Activated CD8-positive, alpha-beta memory T cell treated with anti-CD3 and anti-CD28 coated beads, Interleukin-2, amount 50 U/mL, for 48 hours (primary cell): ENCODE measurements at places on chromosomes 16 and 17.

DNA sequence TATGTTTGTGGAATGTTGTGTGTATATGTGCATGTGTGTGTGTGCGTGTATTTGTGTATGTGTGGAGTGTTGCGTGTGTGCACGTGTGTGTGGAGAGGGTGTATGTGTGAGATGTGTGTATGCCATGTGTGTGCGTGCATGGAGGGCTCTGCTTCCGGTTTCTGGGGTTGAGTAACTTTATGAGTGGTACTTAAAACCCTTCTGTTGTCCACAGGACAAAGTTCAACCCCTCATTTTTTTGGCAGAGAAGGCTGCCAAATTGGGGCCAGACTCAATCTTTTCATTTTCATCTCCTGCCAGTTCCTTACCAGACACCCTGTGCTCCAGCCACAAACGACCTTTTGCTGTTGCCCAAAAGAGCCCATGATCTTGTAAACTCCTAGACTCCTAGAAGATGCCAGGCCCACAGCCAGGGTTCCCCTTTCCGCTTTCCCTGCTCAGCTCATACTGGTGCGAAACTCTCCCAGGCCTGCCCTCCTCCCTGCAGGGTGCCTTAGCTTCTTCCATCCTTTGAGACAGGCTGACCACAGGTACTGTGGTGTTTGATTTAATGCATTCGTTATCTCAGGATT is 100.2 kb downstream of the CMIP start:
- DNase-seq: no peak

GRCh38 chr17:8161289-8162232 is 1.2 kb downstream of the VAMP2 start:
- DNase-seq: no peak

DNA sequence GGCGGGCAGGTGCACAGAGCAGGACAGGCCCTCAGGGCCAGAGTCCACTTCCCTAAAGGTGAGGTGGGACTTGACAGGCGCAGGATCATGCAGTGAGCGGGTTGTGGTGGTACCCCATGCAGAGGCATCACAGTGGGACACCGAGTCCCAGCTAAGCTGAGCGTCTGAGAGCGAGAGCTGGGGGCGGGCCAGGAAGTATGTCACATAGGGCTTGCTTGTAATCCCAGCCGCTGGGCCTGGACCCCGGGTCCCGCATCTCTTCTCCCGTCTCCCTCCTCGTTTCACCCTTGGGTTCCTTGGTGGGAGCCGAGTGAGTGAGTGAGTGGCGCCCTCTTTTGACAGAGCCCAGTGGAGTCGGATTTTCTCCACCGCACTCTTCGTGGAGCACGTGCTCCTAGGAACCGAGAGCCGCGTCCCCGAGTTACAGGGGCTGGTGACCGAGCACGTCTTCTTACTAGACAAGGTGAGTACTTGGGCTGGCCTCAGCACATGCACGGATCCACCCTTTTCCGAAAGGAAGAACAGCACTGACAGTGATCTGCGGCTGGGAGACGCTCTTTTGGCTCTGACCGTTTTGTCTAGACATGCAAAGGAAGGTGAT is 50.8 kb upstream of the ENDOV start:
- DNase-seq: no peak

GRCh38 chr17:29163563-29163962 is 16.6 kb downstream of the MYO18A start:
- DNase-seq: no peak

DNA sequence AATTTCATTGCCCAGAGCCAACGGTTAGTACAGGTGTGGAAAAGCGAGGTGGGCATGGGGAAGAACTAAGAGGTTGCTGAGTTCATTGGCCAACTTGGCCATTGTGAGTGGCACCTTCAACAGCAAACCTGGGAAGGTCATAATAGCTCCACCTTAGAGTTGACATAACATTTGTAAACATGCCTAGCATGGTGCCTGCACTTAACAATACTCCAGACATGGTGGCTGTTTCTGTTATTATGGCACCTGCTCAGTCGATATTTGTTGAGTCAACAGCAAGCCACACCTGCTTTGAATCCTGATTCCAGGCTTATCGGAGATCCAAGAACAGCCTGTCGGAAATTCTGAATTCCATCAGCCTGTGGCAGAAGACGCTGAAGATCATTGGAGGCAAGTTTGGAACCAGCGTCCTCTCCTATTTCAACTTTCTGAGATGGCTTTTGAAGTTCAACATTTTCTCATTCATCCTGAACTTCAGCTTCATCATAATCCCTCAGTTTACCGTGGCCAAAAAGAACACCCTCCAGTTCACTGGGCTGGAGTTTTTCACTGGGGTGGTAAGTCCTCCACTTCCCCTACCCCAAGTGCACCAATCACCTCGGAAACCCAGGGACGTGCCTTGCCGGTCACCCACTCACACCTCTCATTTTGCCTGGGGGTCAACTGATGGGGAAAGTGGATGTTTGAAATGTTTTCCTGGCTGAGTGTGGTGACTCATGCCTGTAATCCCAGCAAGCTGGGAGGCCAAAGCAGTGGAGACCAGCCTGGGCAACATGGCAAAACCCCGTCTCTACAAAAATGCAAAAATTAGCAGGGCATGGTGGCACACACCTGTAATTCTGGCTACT is 46.0 kb downstream of the TMC5 start:
- no peak for DNase-seq

DNA sequence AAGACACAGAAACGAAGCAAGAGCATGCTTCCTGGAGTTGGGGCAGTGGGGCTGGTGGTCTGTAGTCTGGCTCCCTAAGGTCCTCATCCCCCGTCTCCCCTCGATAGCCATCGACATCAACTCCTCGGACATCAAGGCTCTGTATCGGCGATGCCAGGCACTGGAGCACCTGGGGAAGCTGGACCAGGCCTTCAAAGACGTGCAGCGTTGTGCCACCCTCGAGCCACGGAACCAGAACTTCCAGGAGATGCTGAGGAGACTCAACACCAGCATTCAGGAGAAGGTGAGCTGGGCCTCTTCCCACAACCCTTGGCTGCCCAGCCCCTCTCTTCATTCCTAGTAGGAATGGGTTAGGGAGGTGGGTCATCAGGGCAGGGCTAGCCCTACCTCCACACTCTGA is 2.3 kb downstream of the UNC45B start:
- no peak for DNase-seq

- no peak for DNase-seq
Observed at GRCh38 chr16:73878611-73879010, 418.0 kb upstream of the PSMD7 start.

DNA sequence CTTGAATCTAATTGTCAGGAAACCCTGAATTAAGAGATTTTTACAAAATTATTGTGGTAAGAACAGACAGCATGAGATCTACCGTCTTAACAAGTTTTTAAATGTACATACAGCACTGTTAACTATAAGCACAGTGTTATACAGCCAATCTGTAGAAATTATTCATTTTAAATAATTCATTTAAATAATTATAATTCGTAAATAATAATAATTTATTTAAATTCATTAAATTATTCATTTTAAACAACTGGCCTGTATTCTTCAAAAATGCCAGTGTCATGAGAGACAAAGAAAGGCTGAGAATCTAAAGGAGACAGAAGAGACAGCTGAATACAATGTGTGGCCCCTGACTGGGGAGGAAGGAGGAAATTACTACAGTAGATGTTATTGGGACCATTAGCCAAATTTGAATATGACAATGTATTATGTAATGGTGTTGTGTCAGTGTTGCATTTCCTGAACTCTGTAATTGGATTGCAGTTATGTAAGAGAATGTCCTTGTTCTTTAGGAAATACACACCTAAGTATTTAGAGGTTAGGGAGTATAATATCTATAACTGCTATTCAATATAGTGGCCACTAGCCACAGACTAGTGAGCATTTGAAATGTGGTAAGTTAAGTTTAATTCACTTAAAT is 2.3 kb downstream of the RSAD1 start:
- DNase-seq: no peak

DNA sequence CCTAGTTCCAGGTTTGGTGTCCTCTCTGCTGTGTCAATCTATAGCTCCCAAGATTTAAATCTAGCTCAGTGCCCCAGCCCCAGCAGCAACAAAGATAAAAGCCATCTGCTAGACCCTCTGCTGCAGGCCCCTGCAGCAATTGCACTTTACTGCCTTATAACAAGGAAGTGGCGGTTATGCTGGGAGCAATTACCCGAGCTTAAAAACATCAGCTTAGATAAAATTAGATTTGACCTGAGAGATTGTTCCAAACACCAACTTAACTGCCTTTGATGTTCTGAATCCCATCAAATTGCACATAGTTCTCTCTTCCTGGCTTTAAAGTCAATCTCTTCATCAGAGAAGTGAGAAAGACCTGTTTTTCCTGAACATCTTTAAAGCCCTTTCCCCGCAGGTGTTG is 62.4 kb upstream of the SHISA6 start:
- no peak for DNase-seq

- DNase-seq: no peak
Observed at GRCh38 chr16:80120899-80121521, 419.8 kb upstream of the DYNLRB2 start.

DNA sequence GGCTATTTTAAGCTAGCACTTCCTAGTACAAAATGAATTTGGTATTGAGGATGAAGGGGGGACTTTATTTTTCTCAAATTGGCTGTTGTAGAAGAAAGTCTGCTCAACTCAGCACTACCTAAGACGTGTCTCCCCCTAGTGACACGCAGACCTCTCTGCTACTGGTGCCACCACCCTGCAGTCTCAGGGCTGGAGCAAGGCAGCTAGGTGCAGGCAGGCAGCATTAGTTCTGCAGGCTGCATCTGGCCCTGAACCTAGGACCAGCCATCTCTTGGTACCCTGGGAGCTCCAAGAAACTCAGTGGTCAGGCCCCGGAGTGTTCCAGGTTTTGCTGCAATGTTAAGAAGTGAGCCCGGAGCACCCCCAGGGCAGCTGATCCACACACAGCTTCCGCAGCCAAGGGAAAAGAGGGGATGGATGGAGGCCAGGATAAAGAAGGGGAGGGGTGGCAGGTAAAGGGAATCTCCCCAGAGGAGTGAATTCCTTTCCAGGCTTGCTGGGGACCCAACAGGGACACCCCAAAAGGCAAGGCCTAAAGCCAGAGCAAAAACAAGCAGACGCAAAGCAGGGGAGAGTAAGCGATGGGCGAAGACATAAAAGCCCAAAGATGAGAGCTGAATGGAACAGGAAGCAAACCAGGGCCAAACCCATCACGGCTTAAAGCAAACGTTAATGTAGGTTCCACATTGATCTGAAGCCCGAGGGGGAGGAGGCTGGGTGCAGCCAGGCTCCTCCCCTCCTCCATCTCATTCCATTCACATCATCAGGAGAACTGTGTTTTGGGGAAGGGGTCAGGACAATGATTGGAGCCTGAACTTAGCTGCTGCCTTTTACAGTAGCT is 200.5 kb downstream of the ZFHX3 start:
- DNase-seq: no peak

DNA sequence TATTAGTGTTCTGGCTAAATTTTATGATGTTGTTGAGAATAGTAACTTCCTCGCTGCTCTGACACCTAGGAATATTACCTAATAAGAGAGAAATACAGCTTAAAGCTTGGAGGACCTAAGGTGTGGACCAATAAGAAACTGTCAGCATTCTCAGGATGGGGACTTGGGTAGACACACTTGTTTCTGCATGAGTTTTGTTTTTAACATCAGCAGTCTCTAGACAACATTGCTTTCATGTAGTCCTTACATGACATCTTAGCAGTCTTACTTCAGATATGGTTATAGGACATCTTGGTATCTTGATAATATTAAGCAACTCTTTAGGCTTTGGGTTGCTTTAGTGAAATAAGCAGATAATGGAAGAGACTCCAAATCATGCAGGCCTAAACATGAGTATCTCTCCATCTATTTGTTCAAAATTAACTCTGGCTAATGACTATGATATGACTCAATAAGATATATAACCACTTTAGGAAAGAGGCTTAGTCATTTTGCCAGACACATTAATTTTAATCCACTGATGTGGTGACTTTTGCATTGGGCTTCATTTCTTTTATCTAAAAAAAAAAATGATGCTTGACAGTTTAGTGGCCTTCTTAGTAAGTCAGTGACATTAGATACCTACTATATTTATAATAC is 84.5 kb downstream of the WNT3 start:
- no peak for DNase-seq

- no peak for DNase-seq
Observed at GRCh38 chr17:53996890-53997289, 174.2 kb downstream of the KIF2B start.

DNA sequence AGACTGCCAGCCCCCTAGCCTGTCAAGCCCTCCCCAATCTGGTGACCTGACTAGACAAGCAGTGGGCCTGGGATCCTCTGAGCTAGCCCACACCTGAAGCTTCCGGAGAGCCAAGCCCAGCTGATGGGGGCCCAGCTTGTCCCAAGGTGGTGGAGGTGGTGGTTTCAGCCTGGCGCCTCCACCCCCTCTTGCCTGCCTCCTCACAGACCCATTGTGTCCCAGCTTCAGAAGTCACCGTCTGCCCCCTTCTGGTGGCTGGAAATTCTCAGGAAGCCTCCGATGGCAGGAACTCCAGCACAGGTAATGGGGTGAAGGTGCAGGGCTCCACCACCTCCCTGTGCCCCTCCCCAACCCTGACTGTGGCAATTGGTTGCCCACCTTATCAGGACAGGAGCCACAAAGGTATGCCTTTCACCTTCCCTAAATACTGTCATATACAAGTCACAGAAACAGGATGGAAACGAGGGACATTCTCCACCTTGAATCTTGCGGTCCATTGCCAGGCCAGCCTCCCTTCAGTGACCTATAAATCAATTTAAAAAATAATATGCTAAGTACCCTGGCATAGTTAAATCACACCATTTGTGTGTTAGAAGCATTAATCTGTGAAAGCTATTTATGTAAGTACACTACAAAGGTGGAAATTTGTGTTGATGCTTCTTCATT is 66.0 kb upstream of the ZNF423 start:
- DNase-seq: no peak

- no peak for DNase-seq
Observed at GRCh38 chr17:81405411-81405872, 10.2 kb downstream of the BAHCC1 start.

GRCh38 chr16:86093801-86094750 is 195.1 kb downstream of the IRF8 start:
- DNase-seq: no peak

- DNase-seq: no peak
Observed at GRCh38 chr16:49596648-49597291, 223.2 kb downstream of the C16orf78 start.

DNA sequence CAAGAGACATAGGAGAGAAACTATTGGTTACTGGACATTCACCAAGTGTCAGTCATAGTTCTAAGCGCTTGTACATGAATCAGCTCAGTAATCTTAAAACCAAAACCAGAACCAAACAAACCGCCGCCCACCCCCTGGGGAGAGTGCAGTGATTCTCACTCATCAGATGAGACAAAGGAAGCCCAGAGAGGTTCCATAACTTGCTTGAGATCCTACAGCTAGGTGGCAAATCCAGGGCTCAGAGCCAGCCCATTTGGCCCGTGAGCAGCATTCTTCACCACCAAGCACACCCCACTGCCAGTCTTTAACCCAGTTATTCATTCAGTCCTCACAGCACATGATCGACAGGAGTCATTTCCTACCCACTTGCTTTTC is 37.2 kb upstream of the RGS9 start:
- peak; percentile 88 for DNase-seq

DNA sequence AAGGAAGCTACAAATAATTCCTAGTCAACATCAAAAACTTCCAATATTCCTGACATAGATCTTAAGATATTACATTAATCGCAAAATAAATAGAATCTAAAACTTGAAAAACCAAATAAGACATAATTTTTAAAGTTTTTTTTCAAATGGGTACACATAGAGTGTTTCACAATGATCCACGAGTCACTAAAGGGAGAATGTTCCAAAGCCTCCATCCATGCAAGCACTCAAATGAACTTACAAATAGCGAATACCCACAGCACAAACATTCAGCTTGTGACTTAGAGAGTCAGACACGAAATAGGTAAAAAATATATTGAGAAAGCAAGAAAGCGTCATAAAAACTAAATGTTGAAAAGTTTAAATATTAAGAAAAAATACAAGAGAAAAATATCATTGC is 65.7 kb downstream of the CEP112 start:
- DNase-seq: no peak

GRCh38 chr17:66724581-66725341 is 110.2 kb upstream of the CACNG5 start:
- DNase-seq: peak; percentile 43
